ENCODE measurements at places on chromosomes 4 and X.

DNA sequence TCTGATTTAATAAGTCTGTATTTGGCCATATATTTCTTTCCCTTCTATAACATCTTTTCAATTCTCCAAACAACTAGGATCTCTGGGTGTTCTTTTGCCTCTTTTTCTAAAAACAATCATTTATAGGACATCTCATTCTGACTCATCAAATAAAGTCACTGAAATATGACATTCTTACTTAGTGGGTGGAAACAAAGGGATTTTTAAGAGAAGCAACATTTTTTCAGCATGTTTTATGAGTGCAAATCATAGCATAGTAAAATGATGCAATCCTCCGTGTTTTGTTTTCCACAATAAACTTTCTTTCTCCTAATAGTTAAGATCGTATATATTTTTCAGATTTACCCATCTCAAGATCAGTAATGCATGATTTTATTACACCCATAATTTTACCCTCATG lies 179.8 kb downstream of the SPCS3 start:
- DNase-seq, result peak; percentile 75

GRCh38 chr4:94413085-94413840 lies 38.5 kb upstream of the PDLIM5 start:
- DNase-seq, result peak; percentile 14

DNA sequence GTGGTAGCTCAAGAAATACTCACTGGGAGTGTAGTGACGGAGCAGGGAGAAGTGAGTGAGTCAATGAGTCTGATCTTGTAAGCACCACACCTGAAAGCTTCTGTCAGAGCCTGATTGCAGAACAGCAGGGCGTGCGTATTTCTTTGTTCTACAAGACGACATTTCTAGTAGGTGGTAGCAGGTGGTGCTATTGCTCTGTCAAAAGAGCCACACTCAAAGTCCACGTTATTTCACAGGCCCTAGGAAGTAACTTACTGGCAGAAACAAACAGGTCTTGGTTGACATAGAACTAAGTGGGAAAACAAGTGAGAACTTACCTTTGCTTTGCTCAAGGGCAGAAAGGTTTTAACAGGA lies 46.4 kb upstream of the SPRY1 start:
- DNase-seq, result no peak

DNA sequence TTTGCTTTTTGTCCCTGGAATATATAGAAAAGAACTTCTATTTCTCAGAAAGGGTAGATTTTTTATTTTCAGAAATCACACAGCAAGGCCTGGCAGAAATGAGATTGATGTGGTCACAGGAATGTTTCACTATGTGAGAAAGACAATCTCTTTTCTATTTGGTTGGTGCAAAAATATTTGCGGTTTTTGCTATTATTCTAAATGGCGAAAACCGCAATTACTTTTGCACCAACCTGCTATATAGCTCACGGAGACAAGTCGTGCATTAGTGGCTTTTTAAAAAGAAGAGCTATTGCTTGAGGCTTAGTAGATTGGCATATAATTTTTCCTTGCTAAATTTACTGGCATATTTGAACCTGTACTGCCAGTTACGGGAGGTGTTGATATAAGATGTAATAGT lies 100.4 kb downstream of the ITM2A start:
- no peak for DNase-seq

- no peak for DNase-seq
These were observed 173.7 kb downstream of the PTTG2 start for GRCh38 chr4:38133711-38134480.

- no peak for DNase-seq
These were observed 97.9 kb downstream of the GBA3 start for GRCh38 chr4:22790631-22791030.

GRCh38 chrX:115311601-115312001 lies 22.1 kb downstream of the LUZP4 start:
- DNase-seq, result no peak

DNA sequence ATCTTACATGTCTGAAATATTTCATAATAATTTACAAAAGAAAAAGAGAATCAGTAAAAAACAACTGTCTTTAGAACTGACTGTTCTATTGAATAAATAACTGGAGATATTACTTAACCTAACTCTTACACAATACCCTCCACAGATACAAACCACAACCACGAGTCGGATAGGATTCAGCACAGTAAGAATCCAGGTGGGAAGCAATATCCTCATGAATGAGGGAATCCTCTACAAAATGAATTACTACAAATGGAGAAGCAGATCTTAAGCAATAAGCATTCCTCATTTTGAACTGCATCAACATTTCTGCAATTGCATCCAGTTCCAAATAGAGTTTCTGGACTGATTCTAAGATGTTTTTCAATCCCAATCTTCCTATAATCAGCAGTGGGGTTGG lies 227.1 kb downstream of the SH2D1A start:
- DNase-seq, result no peak

Measured in EL (cell line).